ENCODE measurements at places on chromosomes 5 and 9. TPM values are rescaled to one million over a fixed set of nuclear protein-coding genes. Genes with fewer than 3 reads are reported as not detected.

MGAT1 gene
- 89.3 TPM for total RNA-seq

PAEP gene
- not detected for total RNA-seq

- no peak for DNase-seq
Observed at GRCh38 chr5:142819825-142820224, 49.6 kb downstream of the ARHGAP26 start.

C5orf24 gene
- total RNA-seq = 23.7 TPM

UGT3A1 gene
- total RNA-seq = not detected

GRCh38 chr9:122342323-122343050 is 28.3 kb upstream of the PTGS1 start:
- DNase-seq = no peak

All from activated T-cell treated with anti-CD3 and anti-CD28 coated beads, Interleukin-2, amount 50 U/mL, for 4 hours (primary cell).